M059J (cell line): ENCODE measurements at places on chromosomes 16 and 17.

DNA sequence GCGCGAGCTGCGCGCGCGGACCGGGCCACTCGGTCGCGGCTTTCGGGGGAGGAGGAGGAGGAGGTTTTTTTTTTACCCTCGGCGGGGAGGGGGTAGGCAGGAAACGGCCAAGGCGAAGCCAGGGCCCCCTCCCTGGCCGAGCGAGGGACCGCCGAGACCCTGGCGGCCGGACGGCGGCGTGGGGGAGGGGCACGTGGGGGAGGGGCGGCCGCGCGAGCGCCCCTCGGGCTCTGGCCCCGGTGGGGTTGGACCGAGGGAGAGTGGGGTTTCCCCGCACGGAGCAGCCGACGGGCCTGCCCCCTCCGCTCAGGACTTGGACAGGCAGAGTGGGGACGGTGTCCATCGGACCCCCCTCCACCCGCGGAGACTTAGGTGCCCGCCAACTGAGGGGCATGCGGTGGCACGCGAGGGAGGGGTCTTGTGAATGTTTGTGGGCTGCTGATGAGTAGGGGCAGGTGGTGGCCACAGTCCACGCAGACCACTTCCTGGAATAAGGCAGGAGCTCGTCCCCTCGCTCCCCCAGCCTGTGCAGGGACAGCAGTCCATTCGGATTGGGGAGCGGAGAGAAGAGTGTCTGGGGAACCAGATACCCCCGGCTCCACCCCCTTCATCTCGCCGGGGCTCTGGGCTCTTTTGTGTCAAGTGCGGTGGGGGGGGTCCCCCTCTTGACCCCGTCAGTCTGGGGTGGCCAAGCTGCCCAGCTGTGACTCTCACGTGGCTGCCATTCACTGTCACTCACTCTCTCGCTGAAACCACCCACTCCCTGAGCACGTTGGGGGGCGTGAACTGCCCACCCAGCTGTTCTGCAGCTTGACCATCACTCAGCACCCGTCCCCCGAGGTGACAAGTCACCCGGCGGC lies 3.0 kb upstream of the CHD3 start:
- peak; percentile 82 for DNase-seq

DNA sequence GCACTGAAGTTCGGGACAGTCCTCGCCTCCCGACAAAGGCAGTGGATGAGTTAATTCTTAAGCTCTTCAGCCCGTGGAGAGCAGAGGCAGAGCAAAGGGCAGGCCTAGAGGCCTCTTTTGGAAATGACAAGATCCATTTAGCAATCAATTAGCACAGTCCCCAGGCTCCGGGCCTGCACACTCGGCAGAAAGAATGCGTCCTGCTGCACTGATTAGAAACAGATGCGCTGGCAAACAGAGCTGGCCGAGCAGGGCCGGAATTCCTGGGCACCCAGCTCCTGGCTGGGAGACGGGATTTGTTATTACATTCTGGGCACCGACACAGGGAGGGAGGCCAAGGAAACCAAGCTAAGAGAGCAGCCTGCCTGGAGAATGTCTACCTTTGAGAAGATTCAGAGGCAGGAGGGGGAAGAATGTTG lies 162.9 kb downstream of the COPRS start:
- DNase-seq: peak; percentile 94

DNA sequence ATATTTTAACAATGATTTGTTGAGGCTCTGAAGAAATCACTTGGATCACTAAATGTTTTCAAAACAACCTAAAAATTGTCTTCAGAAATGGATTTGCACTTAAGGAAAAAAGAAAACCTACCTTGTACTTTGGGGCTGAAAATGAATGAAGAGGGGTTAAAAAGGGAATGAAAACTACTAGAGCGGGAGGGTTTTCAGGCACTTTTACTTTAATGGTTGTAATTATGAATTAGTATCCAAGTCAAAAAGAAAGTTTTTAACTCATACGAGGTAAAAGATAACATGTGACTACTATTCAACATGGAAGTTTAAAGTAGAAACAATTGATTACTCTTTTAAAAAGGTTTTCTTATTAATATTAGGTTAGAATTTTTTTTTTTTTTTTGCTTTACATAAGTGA lies 5.1 kb downstream of the IGF2BP1 start:
- DNase-seq: no peak

GRCh38 chr17:72624652-72625051 lies 467.8 kb downstream of the SLC39A11 start:
- DNase-seq: peak; percentile 17
